ENCODE measurements at places on chromosomes 1 and 21.

DNA sequence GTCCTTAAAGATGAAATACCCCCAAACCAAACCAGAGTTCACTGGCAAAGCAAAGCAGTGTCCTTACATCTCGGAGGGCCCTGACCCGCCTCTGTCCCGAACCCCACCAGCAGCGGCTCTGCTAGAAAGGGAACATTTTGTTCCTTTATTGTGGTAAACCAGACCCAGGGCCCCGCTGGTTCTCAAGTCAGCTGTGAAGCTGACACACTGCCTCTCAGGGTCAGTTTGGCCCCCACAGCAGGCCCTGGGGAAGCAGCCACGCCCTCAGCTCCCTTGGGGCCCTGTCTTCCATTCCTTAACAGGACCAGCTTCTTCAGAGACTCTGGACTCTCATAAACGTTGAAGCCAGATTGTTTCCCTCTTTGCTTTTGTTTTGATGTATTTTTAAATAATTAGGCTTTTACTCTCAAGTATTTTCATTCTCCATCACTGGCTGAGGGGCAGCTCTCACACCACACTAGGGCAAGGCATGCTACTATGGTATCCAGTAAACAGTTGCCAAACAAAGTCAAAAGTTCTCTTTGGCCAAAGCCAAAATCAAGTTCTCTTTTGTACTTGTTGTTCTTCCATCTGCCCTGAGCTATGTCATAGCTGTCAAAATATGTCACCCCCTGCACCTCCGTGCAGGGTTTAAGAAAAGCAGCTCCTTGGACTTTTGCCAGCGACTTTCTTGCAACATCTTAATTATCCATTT is 61.1 kb upstream of the ANGPTL1 start:
- no peak for DNase-seq

- DNase-seq = no peak
Measured at GRCh38 chr1:220783453-220783852, 3.3 kb upstream of the MTARC1 start.

DNA sequence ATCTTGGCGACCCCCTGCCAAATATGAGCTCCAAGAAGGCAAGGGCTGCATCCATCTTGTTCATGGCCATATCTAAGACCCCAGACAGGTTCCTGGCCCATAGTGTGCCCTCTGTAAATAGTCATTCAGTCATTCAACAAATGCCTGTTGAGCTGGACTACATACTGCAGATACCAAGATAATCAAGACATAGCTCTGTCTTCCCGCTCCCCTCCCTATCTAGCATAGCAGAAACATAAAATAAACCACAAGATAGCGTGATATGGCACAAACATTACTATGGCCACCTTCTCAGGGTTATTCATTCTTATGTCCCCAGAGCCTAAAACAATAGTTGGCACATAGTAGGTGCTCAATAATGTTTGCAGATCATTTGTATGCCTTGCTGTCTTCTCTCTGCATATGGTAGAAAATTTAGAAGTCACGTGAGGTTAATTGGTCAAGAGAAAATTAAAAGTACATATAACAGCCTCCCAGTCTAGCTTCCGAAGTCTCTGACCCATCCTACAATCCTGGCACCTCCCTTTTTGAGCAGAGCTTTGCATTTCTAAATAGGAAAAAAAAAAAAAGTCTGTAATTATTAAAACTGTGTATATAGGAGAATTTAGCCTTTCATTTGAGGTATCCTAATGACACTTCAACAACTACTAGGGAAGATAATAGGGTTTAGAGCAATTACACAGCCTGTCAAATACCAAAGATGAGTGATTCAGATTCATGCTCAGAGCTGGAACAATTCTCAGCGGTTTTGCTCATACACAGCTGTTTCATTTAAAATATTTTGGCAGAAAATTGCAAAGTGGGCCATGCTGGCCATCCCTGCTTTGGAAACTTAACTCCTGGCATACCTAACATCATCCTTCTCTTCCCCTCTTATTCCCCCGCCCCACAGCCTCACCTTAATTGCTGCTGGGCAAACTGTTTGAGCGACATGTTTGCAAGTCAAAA is 219.0 kb downstream of the KAZN start:
- no peak for DNase-seq

GRCh38 chr1:112998592-112999235 is 42.7 kb upstream of the SLC16A1 start:
- no peak for DNase-seq
